ENCODE measurements at places on chromosomes 3 and 15.
A peak's percentile ranks its signal among the peaks of the same experiment; 100 is the strongest.

- no peak for DNase-seq
These were observed 4.1 kb downstream of the TF start for GRCh38 chr3:133750259-133750656.

GRCh38 chr3:37032961-37033360 lies 39.6 kb downstream of the MLH1 start:
- no peak for DNase-seq

DNA sequence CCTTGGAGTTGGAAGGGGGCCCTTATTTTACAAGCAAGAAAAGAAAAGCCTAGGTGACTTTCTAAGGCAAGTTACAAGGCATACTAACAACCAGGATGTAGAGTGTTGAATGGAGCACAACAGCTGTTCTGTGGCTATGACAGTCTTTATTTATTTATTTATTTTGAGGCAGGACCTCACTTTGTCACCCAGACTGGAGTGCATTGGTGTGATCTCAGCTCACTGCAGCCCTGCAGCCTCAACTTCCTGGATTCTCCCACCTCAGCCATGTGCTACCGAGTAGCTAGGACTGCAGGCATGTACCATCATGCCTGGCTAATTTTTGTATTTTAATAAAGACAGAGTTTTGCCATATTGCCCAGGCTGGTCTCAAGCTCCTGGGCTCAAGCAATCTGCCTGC lies 973.4 kb downstream of the ROBO1 start:
- no peak for DNase-seq

- peak; percentile 77 for DNase-seq
These were observed 190.5 kb downstream of the GREM1 start for GRCh38 chr15:32908135-32908801.

DNA sequence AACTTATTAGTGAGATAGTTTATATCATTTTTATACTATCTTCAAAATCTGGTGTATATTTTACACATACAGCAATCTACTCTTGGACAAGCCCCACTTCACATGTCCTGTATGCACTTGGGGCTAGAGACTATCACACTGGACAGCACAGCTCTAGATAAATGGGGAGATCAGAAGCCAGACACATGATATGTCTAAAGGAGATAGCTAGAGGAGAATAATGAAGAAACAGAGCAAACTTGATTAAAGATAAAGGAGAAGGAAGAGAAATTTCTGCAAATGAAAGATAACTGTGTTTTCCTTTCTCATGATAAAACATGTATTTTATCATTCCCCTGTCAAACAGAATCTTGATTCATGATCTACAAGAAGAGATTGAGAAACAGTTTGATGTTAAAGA lies 13.0 kb downstream of the CPA3 start:
- no peak for DNase-seq

- no peak for DNase-seq
These were observed 229.1 kb upstream of the ARHGEF26 start for GRCh38 chr3:153892126-153892525.

GRCh38 chr3:129654131-129654530 lies 47.7 kb upstream of the PLXND1 start:
- DNase-seq = no peak

DNA sequence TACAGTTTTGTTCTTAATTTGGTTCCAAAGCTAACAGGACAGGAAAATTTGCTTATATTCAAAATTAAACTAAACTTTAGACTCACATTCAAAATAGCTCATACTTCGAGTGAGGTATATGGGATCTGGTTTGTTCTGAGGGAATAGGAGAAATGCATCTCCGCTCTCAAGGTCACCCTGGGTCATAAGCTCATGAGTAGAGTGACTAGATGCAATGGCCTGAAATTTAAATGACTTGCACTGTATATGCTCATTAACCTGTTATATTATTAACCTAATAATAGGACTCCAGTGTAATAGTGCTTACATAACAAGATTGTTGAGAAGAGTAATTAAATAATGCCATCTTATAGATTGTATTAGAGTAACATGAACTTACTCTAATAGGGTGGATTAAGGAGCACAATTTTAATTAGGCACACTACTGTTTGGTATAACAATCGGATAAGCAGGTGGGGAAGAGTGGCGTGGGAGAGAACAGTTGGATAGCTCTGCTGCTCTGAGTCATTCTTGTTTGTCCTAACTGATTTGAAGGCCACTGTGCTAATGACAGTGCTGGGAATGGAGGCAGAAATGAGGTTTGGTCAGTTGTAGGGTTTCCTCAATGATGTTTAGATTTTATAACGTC lies 5.2 kb downstream of the NKTR start:
- DNase-seq = no peak

DNA sequence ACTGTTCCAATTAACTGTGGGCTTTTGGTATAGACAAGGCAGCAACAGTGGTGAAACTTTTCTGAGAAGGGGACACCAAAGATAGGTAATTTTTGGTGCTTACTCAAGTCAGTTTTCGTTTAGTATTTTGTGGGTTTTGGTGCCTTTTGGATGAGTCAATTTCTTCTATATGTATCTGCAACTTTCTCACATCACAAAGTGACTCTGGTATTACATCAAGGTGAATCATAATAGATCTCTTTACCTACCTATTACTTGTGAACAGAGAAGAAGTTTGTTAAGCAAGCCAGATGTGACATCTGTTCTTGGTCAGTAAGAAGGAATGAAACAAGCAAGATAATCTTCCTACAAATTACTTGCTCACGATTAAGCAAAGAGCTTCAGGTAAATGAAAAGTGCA lies 732.4 kb upstream of the DPPA4 start:
- DNase-seq = no peak

DNA sequence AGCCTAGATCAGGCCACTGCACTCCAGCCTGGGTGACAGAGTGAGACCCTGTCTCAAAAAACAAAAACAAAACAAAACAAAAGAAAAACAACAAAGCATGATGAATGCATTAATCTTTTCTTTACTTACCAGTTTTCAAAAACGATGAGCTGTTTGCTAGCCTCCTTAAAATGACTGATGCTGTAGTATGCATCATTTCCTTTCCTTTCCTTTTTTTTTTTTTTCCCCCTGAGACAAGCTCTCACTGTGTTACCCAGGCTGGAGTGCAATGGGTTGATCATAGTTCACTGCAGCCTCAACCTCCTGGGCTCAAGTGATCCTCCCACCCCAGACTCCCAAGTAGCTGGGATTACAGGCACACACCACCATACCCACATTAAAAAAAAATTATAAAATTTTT lies 202.0 kb downstream of the ADAMTSL3 start:
- no peak for DNase-seq

GRCh38 chr3:76550522-76551201 lies 489.2 kb upstream of the ROBO2 start:
- no peak for DNase-seq

DNA sequence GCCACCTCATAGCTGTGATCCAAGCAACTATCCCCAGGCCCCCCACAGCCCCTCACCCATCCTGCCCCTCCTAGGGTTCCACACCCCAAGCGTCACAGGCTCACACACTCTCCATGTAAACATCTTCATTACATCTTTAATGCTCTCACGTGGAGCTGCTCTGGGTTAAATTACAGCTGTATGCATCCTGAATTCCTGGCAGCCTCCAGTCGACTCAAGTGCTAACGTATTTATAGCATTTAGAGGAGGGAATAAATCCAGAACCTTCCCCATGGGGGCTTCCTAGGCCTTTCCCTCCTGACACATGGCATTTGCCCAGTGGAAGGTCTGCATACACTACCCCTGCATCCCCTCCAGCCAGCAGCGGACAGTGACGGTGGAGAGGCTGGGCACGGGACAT lies 9.6 kb downstream of the C3orf18 start:
- DNase-seq = no peak

GRCh38 chr15:74845208-74845568 lies 2.2 kb upstream of the ULK3 start:
- no peak for DNase-seq

DNA sequence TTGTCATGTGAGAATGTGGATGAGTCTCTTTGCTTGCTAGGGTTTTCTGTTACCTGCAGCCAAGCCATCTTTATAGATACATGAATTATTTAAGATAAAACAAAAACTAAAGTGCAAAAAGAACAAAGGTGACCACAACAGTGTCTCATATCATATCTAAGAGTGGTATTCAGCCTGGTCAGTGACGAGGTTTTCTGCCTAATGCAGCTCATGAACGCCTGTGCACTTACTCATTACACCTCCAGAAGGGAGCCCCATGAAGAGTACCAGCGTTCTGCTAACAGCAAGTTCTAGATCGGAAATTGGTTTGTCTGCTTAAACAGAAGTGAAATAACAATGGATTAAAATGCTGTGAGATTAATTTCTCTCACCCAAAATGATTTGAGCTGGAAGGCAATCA lies 19.2 kb downstream of the PXYLP1 start:
- no peak for DNase-seq

- no peak for DNase-seq
These were observed 426.3 kb downstream of the LPP start for GRCh38 chr3:188580223-188580622.

- DNase-seq = no peak
These were observed 328.0 kb downstream of the KCNH8 start for GRCh38 chr3:19476281-19476680.

- no peak for DNase-seq
These were observed 2.4 kb downstream of the NEDD4 start for GRCh38 chr15:55990998-55991397.

GRCh38 chr3:12780751-12781150 lies 15.7 kb upstream of the CAND2 start:
- DNase-seq = no peak

DNA sequence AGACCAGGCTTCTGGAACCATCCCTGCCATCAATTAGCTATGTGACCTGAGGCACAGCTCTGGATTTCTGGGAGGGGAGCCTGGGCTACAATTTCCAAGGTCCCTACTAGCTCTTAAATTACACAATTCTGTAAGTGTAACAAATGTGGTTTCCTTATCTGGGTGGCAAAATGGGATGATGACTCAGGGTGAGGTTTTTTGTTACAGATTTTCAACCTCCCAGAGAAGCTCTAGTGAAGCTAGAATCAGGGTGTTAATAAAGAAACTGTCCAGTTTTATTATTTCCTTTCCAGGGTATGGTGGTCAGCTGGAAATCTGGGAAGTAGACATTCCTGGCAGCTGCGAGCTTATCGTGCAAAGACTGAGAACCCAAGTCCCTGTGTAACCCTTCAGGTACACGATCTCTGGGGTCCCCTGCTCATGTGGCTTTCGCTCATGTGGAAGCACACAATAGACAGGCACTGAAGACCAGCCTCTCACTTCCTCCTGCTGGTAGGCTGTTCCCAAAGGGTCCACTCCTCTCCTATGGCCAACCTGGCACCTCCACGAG lies 7.3 kb downstream of the RAB27A start:
- DNase-seq = no peak

DNA sequence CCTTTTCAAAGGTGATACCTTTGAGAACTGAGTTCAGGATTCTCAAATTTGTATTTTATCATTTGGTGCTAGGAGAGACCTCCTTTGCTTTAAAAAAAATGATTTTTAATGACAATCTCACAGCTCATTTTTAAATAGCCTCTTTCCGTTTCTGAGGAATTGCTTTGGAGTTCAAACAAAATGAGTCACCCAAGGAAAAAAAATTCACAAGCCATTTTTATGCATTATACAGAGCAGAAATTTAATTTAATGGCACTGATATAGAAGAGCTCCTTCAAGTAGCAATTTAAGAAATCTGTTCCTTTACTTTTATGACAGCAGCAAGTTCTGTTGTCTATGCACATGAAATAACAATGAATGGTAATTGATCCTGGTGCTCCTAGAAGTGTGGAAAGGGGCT lies 337.9 kb upstream of the KCNMB2 start:
- no peak for DNase-seq

- DNase-seq = no peak
These were observed 14.7 kb upstream of the KLF13 start for GRCh38 chr15:31311735-31312619.

GRCh38 chr3:171790574-171790897 lies 19.7 kb downstream of the PLD1 start:
- no peak for DNase-seq

- DNase-seq = no peak
These were observed 196.2 kb upstream of the CFAP20DC start for GRCh38 chr3:59245859-59246501.

Measured in germinal center (tissue), 1 donor.